ENCODE measurements at places on chromosomes 4 and X.

- no peak for DNase-seq
These were observed 15.7 kb upstream of the NDST3 start for GRCh38 chr4:118018381-118019145.

DNA sequence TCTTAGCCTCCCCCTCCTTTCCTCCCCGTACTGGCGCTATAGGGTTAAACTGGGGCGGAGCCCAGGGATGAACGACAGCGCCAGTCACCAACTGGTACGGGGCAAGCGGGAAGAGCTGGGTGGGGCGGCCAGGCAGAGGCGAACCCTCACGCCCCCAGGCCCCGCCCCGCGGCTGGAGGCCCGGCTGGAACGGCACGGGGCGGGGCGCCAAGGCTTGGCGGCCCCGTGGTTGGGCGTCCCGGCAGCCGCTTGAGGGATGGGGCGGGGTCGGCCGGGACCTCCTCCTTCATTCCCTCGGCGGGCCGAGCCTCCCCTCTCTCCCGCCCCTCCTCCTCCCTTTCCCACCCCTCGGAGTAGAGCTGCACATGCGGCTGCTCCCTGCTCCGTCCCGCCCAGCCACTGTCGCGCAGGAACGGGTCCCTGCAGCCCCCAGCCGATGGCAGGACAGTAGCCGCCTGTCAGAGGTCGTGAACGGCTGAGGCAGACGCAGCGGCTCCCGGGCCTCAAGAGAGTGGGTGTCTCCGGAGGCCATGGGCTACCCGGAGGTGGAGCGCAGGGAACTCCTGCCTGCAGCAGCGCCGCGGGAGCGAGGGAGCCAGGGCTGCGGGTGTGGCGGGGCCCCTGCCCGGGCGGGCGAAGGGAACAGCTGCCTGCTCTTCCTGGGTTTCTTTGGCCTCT is at the start of gene EDA:
EDA (plus strand) TSS at position 335 of the 678 bp plus-strand sequence.
- DNase-seq: no peak

DNA sequence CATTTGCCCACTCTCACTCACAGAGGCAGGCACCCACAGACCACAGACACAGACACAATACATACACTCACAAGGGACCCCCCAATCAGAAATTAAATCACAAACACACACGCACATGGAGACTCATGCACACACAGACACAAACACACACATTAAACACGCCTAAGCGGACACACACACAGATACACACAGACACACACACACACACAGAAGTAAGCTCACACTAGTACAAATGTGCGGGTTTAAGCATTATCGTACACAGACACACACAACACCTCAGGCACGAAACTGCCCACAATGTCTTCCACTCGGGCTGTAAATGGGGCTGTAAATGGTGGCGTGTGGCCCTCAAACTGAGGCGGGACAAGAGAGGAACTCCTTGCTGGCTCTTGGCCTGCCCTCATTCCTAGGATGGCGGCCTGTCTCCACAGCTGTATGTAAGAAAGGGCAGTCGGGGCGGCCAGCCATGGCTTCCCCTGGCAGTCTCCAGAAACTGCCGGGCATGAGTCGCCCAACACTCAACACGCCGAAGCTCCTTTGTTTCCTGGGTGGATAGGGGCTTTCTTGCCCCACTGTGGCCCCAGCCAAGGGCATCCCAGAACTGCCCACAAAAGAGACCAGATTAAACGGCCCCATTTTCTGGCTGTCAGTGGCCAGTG is 53.9 kb downstream of the NBDY start:
- DNase-seq: no peak

- DNase-seq: no peak
These were observed 12.2 kb downstream of the UCP1 start for GRCh38 chr4:140556372-140557085.

- no peak for DNase-seq
These were observed 70.0 kb upstream of the PPP2R3B start for GRCh38 chrX:456551-457291.

GRCh38 chr4:158722291-158722916 is 792 bp downstream of the PPID start:
- no peak for DNase-seq

- DNase-seq: no peak
These were observed 68.9 kb upstream of the NRK start for GRCh38 chrX:105753411-105753810.

GRCh38 chrX:119359618-119360382 is 39.3 kb upstream of the SLC25A43 start:
- no peak for DNase-seq

DNA sequence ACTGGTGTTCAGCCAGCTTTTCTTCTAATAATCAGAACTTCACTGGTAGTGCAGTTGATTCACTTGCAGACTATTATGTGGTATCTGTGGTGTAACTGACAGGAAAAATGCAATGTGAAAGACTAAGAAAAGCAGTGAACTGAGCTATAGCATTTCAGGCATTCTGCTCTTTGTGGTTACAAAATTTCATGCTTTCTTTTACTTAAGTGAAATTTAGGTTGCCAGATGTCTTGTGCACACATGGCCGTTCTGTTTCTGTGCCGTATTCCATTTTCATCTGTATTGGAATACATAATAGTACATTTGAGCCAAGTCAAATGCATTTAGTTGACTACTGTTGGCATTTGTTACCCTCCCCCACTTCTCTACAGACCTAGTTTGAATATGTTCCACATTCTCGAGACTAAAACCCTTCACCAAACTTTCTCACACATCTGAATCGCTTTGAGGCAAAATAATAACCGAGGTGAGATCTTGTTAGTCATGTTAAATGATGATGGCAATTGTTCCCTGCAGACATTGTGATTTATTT is 8.2 kb downstream of the RTL3 start:
- DNase-seq: no peak

DNA sequence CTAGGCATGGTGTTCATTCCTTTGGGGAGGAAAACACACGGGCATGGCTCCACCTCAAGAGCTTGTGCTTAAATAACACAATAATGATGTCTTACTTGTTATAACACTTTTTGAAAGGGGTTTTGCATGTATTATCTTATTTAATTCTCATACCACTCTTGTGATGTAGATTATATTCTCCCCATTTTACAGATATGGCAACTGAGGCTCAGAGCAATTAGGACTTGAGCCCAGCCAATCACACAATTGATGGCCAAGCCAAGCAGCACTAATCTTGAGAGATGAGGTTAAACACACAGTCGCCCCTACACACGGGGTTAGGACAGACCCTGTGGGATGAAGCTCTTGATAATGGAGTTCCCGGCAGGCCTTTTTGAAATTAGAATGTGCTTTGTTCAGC is 45.1 kb downstream of the BCORL1 start:
- DNase-seq: no peak

DNA sequence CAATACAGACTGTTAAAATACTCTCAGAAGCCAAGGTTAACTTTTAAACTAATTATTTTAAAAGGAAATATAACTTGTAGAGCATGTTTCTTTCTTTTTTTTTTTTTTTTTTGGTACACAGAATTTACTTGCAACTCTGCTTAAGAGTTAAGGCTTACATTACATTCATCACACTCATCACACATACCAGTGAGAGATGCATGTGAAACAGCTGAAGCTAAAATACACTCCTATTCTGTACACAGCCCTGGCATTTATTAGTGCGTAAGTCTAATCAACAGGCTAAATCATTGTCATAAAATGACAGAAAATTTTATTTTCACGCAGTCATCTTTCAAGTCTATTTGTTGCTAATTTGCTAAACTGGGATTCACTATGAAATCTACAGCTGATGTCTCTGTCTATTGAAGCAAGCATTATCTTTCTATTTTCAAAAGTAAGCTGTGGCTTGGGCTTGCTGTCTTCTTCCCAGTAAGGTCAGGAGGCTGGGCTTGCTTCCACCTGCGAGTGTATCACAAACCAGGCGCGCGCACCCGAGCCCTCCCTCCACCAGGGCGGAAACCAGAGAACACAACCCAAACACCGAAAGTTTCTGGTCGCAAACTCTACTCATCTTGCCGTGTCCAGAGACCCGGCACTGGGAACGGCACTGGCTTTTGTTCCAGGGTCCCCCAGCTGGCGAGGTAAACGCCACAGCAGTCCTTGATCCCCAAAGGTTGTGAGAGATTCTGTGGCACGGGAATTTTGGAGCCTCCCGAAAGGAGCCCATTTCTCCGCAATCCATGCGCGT is 3.9 kb downstream of the MAML3 start:
- peak; percentile 44 for DNase-seq

GRCh38 chr4:55346851-55347255 is 811 bp downstream of the SRD5A3 start:
- no peak for DNase-seq

- DNase-seq: no peak
These were observed 88.9 kb upstream of the NDP start for GRCh38 chrX:44061968-44062614.

- no peak for DNase-seq
These were observed 205.9 kb downstream of the STIM2 start for GRCh38 chr4:27066591-27066990.

DNA sequence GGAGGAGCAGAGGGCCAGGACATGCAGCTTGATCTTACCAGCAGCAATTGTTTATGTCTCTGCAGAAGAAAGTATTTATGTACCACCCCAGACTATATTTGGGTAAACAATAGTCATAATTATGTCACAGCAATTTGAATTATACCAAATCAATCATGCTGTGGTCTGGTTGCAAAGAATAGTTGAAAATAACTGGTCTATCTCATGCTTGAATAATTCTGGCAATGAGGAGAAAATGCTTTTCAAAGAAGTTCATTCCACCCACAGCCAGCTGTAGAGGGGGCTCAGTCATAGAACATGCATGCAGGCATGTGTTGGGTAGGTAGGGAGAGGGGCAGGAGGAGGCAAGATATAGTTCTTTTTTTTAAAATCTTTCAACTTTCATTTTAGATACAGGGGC is 399.2 kb downstream of the IL15 start:
- no peak for DNase-seq

GRCh38 chr4:169013396-169013795 is 3.3 kb upstream of the CBR4 start:
- DNase-seq: no peak

DNA sequence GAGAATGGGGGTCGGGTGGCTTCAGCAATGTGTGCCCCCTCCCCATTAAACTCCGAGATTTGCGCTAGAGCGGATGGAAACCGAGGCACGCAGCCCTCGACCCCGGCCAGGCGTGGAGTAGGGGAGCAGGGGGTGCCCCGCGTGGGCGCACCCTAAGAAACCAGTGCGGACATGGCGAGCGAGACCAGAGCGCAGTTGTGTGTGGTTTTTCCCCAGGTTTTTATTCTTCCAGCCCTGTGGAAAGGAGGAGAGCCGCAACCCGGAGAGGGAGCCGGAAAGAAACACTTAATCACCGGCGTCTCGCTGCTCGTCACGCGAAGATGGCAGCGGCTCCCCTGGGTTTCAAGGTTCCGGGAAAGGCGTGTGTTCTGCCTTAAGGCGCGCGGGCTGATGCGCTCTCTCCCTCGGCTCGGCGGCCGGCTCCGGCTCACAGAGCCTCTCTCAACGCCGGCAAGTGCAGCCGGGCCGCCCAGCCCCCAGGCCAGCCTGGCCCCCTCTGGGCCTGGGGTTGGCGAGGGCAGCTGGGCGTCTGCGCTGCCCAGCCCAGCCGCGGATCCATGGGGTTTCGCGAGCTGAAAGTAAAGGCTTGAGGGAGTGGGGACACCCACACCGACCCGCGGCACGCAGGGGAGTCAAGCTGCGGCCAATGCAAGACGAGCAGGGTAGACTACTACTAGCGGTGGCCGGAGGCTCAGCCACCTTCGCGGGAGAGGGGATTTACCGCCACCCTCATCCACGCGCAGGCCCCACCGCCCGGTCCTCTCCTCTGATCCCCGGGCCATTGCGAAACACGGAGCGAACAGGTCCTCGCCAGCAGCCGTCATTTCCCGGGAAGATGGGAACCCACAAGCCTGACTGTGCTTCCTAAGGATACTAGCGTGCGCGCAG is 74.0 kb upstream of the BCOR start:
- no peak for DNase-seq

DNA sequence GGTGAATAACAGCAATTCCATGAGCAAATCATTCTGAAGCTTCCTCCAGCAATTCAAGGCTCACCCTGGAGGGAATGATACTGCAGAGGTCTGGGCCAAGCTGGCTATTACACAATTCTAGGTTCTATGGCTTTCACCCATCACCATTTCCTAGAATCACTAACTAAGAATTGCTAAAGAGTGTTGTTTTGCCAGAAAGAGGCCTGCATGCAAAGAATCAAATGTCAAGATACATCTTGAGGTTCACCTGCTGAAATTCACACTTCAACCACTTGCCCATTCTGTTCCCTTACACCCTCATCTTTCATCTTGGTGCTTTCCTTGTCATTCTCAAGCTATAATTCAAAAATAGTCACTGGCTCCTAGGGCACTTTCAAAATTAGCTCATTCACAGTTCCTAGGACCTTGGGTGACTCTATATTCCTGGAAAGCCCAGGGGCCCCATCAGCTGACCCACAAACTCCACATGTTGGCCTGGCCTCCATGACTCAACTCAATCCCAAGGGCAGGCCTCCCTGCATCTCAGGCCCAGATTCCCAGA is 7.0 kb downstream of the APBB2 start:
- DNase-seq: peak; percentile 69

- no peak for DNase-seq
These were observed 318.5 kb downstream of the ARAP2 start for GRCh38 chr4:35925806-35926205.

GRCh38 chr4:87074121-87074488 is 139.3 kb downstream of the AFF1 start:
- no peak for DNase-seq
